ENCODE measurements at places on chromosomes 7 and 10.

DNA sequence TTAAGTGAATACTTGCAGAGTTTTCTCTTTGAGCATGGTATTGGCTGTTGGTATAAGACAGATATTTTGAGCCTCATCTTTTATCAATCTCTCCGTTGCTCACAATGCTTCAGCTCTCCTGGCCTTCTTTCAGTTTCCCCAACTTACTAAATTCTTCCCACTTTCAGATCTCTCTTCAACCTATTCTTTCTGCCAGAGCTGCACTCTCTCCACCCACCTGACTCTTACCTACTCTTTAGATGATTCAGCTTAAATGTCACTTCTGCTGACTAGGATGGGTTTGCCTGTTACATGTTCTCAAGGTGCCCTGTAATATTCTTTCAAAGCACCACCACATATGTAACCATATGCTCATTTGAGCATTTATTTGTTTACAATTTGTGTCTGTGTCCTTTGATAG lies 1.6 kb downstream of the EXOSC1 start:
- DNase-seq = no peak

DNA sequence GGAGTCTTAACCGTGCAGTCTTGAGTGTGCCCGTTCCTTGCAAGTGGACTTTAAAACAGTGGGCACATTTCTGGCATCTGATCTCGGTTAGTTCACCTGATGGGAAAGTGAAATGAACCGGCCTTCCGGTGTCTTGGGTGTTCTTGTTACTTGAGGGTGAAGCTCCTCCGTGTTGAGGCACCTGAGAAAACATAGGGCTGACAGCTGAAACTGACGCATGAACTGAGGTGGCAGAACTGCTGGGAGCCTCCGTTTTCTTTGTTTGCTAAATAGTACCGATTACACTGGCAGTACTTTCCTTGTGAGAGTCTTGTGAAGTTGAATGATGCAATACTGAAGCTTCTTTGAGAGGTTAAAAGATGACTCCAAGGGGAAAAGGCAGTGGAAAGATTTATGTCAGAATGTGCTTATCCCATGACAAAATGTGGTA lies 62.8 kb upstream of the SAMD8 start:
- DNase-seq = no peak

DNA sequence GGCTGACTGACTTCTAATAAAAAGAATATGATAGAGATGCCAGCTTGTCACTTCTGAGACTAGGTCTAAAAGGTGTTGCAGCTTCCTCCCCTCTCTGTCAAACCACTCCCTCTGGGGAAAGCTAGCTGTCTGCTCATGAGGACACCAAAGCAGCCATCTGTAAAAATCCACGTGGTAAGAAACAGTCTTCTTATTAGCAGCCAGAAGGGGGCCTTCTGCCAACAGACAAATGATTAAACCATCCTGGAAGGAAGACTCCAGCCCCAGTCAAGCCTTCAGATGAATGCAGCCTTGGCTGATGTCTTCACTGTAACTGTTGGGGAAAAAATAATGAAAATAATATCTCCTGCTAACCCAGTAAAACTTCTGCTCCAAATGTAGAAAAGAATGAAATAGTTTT lies 41.9 kb upstream of the DAGLB start:
- no peak for DNase-seq

GRCh38 chr10:43912469-43912868 lies 263.8 kb upstream of the ZNF32 start:
- DNase-seq = no peak

- no peak for DNase-seq
These were observed 222.2 kb downstream of the C7orf25 start for GRCh38 chr7:42689626-42690025.

DNA sequence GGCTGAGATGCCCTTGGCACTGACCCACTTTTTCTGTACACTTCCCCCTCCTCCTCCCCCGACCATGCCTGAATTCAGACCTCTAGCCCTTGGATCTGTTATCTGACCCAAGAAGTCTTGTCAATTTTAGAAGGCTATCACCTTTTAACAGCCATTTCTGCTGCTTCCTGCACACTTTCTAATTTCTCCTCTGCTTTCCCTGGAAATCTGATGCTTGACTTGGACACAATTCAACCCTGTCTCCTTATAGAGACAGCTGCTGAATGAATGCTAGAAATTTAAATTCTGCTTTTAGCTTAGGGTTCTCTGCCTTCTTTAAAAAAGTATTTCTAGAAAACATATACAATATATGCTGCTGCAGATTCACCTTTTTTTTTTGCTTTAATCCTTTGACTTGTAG lies 417.9 kb upstream of the KLF6 start:
- DNase-seq = no peak

DNA sequence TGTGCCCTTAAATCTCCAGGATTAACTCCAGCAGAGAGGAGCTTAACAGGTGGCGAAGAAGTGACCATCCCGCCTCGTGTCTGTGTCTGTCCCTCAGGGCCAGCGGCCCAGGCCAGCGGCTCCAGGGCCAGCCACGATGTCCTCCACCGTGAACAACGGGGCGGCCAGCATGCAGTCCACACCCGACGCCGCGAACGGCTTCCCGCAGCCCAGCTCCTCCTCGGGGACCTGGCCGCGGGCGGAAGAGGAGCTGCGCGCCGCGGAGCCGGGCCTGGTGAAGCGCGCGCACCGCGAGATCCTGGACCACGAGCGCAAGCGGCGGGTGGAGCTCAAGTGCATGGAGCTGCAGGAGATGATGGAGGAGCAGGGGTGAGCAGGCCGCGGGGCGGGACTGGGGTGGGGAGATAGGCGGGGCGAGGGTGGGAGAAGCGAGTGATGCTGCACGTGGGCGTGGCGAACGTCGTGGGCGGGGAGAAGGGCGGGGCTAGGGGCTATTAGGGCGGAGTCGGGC lies 33.3 kb downstream of the SRRM3 start:
- peak; percentile 38 for DNase-seq

GRCh38 chr7:131021460-131021859 lies 287.5 kb upstream of the KLF14 start:
- DNase-seq = no peak

GRCh38 chr10:13765641-13766341 lies 179.0 kb downstream of the PRPF18 start:
- DNase-seq = no peak

GRCh38 chr7:131511774-131512535 lies 44.5 kb downstream of the PODXL start:
- DNase-seq = no peak

DNA sequence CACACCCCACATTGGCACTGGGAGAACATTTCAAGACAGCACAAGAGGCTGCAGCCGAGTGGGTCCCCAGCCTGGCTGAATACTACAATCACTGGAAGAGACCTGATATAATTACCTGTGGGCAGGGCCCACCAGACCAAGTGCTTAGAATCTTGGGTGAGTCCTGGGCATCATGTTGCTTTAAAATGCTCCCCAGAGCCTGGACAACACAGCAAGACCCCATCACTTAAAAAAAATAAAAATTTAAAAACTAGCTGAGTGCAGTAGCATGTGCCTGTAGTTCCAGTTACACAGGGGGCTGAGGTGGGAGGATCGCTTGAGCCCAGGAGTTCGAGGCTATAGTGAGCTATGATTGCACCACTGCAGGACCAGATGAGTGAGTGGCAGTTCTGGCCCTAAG lies 28.1 kb downstream of the FAM171A1 start:
- no peak for DNase-seq

- no peak for DNase-seq
These were observed 185.0 kb upstream of the TMEM196 start for GRCh38 chr7:19958309-19958896.

DNA sequence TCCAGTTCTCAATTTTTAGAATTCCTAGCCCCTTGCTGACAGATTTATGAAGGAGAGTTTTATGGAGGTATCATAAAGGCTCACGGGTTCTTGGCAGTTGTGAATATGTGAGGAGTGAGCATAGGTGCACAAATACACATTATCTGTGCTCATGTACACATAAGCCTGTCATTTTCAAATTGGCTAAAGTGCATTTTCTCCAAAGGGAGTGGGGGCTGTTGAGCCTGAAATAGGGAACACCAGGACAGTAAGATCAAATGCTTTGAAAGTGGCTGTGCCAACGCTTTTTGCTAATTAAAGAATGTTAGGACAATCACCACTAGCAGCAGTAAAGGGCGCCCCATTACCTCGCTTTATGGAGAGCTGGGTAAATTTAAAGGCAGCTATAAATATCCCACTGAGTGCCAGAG lies 8.3 kb upstream of the LRRC4 start:
- DNase-seq = no peak

GRCh38 chr10:10824591-10825148 lies 193.0 kb upstream of the CELF2 start:
- no peak for DNase-seq

- DNase-seq = no peak
These were observed 49.3 kb downstream of the EEPD1 start for GRCh38 chr7:36202398-36202797.

DNA sequence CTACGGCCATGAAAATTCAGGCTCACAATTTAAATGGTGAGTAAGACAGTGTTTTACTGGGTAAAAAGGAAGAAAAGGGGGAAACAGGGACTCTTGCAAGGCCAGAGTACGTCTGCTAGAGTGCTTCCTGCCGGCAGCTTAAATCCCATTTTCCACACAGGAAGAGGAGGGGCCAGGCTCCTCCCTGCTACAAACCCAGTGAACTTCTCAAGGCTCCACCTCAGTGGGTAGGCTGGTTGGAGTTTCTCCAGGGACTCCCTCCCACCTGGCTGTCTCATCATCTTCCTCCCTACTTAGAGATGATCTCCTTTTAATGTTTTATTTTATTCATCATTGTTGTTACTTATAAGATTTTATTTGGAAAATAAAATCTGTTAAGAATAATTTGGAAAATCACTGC lies 62.6 kb upstream of the SEMA3C start:
- DNase-seq = no peak

- DNase-seq = no peak
These were observed 258.7 kb downstream of the ELFN1 start for GRCh38 chr7:1928645-1929348.

GRCh38 chr10:107687701-107688100 lies 523.2 kb upstream of the SORCS1 start:
- DNase-seq = no peak

- no peak for DNase-seq
These were observed 1531.1 kb upstream of the LRRTM3 start for GRCh38 chr10:65394502-65395297.

DNA sequence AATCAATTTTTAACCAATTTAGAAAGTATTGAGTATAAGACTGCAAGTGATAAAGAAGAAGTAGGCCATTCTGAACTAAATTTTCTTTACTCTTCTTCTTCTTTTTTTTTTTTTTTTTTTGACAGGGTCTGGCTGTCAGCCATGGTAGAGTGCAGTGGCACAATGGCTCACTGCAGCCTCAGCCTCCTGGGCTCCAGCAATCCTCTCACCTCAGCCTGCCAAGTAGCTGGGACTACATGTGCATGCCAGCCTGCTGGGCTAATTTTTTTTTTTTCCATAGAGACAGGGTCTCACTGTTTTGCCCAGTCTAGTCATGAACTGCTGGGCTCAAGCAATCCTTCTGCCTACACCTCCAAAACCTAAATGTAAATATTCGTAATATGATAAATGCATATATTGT lies 63.2 kb downstream of the DGKB start:
- DNase-seq = no peak

DNA sequence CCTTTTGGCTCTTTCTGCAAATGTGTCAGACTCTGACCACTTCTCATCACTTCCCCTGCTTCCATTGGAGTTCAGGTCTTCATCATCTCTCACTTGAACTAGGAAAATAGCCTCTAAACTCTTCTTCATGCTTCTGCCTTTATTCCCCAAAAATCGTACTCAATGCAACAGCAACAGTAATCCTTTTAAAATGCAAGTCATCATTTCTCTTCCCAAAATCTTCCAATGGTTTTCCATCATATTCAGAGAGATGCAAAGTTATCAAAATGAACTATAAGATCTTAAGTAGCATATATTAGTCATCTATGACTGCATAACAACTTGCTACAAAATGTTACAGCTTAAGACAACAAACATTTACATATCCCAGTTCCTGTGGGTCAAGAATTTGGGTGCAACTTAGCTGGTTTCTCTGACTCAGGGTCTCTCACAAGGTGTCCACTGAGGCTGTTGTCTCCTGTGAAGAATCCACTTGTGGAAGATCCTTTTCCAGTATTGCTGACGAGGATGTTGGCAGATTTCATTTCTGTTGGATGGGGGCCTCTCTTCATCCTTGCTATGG lies 31.0 kb upstream of the ETV1 start:
- no peak for DNase-seq

GRCh38 chr10:114691442-114691941 lies 33.4 kb upstream of the ABLIM1 start:
- no peak for DNase-seq

GRCh38 chr10:123553810-123554430 lies 112.2 kb upstream of the GPR26 start:
- no peak for DNase-seq

DNA sequence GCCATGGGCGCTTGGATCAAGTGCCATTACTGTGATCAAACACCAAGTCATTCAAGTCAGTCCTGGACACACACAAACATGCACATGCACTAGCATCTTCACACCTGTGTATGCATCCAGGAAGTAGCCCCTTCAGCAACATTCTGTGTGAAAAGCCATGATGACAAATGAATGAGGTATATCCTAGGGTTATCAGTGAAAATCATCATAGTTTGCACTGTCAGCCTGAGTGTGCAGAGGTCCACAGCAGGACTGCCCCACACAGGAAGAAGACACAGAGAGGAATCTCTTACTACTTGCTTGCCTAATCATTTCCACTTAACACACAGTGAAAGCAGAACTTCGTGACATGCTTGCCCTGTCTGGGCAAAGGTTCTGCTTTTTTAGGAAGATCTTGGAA lies 184.0 kb upstream of the ADO start:
- no peak for DNase-seq

- DNase-seq = no peak
These were observed 701.2 kb upstream of the SORCS1 start for GRCh38 chr10:107865691-107866090.

GRCh38 chr10:89295597-89295996 lies 6.2 kb upstream of the IFIT2 start:
- DNase-seq = no peak

- no peak for DNase-seq
These were observed 35.1 kb upstream of the GARS1 start for GRCh38 chr7:30559611-30560010.

DNA sequence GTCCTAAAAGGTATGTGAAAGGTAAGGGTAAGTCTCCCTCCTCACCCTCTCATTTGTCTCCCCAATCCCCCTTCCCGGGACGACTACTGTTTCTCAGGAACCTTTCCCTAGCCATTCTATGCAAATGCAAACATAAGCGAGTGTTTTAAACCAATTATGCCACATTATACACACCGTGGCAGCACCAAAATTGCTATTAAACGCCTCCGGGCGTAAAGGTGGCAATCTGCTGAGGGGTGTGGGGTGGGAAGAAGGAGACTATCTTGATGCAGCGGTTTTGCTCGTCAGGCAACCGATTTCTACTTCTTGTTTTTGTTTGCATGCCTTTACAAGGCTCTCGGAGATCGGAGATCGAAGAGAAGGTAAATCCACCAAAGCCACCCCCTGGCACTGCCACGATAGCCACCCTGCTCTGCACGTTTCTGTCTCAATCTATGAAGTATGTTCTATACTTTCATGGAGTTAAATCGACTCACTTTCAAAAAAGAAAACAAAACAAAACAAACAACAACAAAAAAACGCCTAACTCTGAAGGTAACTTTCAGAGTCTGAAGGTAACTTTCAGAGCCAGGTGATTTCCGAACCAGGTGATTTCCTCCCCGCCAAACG lies 46.0 kb upstream of the CDK1 start:
- no peak for DNase-seq

GRCh38 chr7:117479225-117480054 lies at the start of gene CFTR:
Gene CFTR, plus strand, starts transcription at chr7:117480025. Its CDS starts 70 bp downstream, at chr7:117480095.
- no peak for DNase-seq

Data from stimulated activated CD8-positive, alpha-beta memory T cell treated with anti-CD3 and anti-CD28 coated beads, Interleukin-7, amount 100 ng/mL, for 1 hour (primary cell).